ENCODE measurements at places on chromosomes 16 and 17.

DNA sequence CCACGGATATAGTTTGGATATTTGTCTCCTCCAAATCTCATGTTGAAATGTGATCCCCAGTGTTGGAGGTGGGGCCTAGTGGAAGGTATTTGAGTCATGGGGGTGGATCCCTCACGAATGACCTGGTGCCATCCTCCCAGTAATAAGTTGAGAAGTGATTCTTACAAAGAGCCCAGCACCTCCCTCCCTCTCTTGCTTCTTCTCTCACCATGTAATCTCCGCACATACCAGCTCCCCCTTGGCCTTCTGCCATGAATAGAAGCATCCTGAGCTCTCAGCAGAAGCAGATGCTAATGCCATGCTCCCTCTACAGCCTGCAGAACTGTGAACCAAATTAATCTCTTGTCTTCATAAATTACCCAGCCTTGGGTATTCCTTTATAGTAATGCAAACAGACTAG is 41.9 kb upstream of the RBBP6 start:
- no peak for DNase-seq

DNA sequence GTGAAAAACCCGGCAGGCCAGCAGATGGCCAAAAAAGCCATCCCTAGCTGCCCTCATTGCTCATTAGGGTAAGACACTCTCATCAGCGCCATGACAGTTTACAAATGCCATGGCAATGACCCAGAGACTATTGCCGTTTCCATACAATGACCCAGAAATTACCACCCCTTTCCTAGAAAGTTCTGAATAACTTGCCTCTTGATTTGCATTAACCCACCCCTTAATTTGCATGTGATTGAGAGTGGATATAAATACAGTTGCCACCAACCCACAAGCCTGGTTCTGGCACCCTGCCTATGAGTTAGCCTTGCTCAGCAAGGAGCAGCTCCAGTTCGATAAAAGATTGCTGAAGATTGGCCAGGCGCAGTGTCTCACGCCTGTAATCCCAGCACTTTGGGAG is 16.1 kb upstream of the C16orf54 start:
- DNase-seq = no peak

DNA sequence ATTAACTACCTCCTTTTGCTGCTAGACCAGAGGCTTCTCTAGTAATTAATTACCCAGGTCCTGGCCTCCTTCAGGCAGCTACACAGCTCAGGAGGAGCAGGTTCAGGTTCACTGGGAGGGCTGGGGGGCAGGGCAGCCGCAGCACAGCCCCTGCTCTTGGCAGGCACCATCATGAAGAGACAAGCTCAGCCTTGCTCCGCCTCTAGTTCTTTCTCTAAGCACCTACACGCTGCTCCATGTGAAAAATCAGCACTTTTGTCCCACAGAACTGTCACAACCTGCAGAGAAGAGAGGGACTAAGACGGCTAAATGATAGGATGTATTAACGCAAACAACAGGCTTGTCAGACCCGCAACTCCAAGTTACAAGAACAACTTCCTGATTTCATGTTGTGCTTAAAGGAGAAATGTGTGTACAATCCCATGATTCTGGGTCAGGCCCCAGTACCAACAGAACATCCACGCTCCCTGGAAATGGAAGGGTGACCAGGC is 53.4 kb downstream of the GRB2 start:
- DNase-seq = no peak

DNA sequence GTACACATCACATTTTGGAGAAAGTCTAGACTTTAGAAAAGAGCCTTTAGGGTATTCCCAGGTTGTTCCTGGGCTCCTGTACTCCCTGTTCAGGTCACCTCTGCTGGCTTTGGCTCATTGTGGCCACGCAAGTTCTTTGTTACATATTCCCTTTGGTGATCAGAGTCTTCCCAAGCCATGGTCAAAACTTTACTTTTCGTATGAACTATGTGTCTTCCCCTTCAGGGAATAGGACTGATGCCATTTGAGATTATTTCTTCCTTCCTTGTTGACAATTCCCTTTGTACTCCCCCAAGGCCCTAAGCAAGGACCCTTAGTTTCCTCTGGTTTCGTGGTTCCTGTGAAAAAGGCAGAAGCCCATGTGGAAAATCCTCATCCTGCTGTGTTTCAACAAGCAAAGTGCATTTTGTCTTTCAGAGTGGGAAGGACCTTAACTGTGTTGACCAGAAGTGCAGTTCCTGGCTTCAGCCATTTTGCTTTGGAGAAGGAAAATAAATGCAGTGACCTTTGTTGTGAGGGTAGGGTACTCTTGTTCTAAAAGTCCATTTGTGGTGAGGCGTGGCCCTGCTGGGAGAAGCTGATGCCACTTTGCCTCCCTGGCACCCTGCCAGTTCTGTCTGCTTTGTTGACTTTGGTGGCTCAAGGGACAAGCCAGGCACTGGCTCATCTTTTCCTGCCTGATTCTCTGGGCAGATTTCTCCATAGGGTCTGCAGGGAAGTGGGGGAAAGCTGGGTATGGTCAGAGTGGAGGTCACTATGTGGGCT is 55.1 kb downstream of the ZNRF1 start:
- DNase-seq = no peak

GRCh38 chr17:40542558-40543411 is 22.5 kb downstream of the CCR7 start:
- no peak for DNase-seq

- no peak for DNase-seq
These were observed 18.1 kb downstream of the SOST start for GRCh38 chr17:43740541-43740940.

DNA sequence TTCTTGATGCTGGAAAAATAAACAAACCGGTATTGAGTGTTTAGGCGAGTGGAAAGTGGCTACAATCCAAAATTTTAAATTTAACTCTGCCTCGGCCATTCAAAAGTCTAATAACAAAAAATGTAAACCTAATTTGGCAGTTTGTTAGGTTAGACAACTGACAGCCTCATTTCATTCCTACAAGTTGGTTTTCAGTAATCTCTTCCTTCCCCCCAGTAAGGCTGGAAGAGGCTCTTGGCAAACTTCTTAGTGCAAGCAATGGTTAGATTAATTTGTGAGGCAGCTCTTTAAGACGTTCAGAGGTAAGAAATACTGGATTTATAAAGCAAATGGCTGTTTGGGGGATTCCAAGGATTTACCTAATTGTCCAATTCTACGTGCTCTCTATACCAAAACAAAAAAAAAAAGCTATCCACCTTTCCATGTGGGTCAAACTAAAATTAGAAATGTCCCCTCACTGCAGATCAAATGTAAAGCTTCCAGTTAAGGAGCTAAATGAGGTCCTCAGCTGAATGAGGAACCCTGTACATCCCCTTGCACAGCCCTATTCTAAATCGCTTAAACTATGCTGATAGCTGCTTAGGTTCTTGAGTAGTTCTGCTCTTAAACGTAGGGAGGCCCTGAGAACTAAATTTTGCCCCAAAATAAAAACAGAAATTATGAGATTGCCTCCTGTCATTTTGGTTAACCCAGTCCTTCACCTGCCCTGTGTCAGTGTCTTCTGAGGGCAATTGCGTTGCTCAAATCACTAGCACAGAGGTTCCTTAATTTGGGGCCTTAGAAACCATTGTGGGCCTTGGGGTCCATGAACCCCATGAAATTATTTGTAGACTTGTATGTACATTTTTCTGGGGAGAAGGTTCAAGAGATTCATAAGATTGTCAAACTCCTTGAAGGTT is 2.9 kb downstream of the HEXIM1 start:
- DNase-seq = no peak
